H9 (cell line): ENCODE measurements at places on chromosomes 11 and 22.

GRCh38 chr11:46380340-46381047 lies 975 bp upstream of the MDK start:
- DNase-seq: peak; percentile 89

DNA sequence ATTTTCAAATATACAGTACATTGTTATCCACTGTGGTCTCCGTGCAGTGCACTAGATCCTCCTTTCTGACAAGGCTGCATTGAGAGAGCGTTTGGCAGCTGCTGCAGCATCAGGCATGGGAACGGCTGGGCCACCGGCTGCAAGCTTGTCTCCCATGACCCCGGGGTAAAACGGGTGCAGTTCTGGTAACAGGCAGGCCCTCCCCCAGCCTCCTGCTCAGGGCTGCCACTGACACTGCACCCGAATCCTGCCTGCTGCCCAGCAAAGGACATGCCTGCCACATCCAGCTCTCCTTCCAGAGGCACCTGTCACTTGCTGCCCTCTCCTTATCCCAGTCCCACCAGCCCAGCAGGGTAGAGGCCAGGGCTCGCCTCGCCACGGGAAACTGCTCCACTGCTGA lies 124.5 kb upstream of the TMEM45B start:
- no peak for DNase-seq

GRCh38 chr22:20940904-20941385 lies 23.7 kb downstream of the CRKL start:
- DNase-seq: no peak

GRCh38 chr11:108647387-108647700 lies 17.5 kb upstream of the DDX10 start:
- no peak for DNase-seq

GRCh38 chr11:15236559-15236958 lies 121.8 kb downstream of the INSC start:
- peak; percentile 30 for DNase-seq

DNA sequence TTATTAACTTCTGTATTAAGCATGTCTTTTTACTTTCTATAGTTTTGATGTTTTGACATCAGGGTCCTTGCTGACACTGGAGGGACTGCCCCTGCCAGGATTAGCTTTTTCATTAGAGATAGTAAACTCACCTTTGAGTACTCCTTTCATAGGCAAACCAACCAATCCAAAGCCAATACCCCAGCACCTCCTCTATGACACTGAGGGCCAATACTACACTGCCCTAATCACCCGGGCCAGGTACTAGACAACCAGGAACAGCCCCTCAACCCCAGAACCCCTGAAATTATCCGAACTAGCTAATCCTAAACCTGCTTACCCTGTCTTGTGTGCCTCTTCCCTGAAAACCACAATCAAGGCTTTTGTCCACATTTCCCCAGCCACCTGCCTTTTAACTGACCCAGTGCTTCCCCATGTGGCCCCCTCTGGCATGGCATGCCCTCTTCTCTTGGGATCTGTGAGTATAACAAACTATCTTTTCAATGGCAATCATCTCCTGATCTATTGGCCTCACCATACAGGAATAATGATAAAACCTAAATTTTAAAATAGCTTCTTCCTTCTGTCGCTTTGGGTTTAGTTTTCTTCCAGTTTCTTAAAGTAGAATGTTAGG lies 31.2 kb downstream of the RAB6A start:
- DNase-seq: peak; percentile 64

- DNase-seq: no peak
Measured at GRCh38 chr11:111402411-111402810, 23.3 kb upstream of the POU2AF1 start.

DNA sequence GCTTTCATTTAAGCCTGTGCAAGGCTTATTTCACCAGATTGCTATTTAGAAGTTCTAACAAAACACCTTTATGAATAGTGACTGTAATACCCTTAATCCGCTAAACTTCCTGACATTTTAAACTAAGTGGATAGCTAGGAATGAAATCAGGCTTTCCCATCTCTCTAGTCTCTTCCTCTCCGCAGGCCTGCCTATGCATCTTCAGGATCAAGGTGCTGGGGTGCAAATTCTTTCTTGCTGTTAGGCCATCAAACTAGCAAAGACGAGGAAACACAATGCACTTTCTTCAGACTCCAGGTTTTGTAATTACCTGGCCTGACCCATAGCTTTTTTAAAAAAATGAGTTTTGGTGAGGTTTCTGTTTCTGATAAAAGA lies 149.4 kb downstream of the DBX1 start:
- no peak for DNase-seq

DNA sequence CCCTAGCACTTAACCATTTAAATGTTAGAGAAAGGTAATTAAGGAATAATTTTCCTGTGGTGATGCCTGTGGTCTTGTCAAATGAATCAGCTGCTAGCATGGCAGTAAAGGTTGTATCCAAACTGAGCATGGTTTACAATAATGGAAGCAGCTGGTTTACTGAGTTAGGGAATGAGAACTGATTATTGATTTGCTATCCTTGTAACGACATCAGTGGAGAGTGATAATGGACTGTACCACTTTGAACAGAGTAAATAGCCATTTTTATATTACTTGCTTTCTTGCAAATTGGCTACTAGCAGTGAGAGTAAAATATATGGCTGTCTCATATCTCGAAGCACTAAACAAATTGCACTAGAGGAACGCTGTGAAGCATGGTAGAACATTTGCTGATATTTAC lies 589.0 kb upstream of the ANO5 start:
- DNase-seq: no peak

DNA sequence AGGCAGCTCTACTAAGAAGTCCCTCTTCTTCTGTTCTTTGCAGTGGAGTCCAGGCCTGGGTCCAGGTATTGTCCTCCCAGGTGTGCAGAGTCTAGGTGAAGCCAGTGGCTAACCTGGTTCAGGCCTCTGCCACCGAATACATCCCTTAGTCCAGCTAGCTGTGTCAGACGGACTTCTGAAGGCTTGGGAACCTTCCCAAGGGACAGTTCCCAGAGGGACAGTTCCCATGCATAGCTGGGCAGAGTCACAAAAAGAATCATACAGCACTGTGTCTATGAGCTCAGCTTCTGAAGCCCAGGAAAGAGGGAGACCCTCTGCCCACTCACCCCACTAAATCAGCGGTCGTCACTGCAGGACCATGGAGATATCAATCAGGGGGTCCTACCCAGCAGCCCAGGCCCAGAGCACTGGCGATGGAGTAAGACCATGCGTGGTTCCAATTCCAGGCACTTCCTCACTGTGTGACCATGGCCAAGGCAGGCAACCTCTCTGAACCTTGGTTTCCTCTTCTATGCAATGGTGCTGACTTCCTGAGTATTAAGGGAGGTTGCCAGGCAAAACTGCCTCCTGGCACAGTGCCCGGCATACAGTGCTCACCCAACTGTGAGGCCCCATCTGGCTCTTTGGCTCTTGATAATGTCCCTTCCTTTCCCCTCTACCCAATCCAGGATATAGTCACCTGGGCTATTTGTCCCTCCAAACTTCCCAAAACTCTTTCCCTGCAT lies 3.4 kb downstream of the MS4A10 start:
- no peak for DNase-seq

GRCh38 chr11:1337647-1338007 lies 28.2 kb upstream of the TOLLIP start:
- DNase-seq: no peak

DNA sequence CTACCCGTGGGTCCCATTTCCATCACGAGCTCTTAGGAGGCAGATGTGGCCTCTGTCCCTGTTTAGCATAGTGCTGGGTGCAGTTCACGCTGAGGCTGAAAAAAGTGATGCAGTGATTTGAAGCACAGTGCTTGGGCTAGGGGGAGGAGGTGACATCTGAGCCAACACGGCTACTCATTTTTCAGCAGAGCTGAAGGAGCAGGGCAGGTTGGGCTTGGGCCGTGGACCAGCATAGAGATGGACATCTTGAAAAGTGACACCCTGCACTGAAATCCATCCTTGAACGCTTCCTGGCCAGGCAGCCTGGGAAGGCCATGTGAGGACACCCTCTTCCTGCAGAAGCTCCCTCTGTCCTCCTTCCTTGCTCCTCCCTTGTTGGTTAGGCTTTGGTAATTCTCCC lies 66.4 kb downstream of the ADAMTS15 start:
- DNase-seq: no peak

- no peak for DNase-seq
Measured at GRCh38 chr11:28743061-28743550, 634.9 kb downstream of the METTL15 start.

DNA sequence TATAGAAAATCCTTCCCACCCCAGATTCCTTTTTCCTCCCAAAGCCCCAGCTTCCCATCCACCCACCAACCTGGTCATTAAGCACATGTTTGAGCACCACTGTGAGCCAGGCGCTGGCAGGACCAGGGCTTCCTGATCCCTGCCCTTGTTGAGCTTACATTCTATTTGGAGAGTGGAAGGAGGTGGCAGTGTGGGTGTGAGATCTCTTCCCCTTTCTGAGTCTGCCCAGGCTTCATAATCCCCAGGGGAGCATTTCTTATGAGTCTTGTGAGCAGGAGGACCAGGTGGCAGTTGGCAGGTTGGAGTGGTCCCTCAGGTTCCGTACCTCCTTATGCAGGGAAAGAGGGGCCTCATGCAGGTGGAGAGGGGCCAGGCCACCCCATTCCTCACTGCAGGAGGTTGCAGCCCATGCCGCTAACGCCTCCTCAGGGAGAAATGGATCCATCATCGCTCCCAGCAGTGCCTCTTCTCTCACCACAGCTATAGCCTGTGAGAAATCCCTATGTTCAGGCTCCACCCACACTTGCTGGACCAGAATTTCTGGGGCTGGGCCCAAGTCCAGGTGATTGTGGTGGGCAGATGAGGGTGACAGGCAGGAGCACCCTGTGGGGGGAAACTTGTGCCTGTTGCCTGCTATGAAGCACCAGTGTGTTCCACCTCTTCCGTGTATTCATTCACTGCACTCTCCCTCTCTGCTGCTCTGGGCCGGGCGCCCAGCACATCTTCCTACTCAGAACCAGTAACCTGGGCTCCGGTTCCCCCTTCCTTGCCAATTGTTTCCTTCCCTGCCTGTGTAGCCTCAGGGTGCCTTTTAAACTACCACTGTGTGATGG lies 23.5 kb downstream of the UBE2L3 start:
- no peak for DNase-seq

DNA sequence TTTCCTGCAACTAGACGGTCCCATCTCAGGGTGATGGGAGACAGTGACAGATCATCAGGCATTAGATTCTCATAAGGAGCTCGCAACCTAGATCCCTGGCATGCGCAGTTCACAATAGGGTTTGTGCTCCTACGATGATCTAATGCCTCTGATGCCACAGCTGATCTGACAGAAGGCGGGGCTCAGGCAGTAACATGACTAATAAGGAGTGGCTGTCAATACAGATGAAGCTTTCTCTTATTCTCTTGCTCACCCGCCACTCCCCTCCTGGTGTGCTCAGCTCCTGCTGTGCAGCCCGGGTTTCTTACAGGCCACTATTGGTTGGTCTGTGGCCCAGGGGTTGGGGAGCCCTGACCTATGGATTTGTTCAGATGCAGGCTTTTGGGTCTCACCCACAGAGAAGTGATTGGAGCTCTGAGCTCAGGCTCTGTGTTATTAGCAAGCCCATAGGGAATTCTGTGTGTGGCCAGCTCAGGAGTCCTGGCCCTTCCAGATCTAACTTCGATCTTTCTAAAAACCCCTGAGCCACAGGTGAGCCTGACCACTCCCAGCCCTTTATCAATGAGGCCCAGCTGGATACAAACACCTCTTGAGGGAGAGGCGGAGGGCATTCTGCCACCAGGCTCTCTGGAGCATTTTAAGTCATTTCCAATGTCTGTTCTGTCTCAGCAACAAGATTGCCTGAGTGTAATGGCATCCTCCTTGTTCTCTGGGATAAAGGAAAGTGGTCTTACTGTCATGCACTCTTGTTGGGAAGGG lies 351.8 kb downstream of the BUD13 start:
- DNase-seq: no peak

DNA sequence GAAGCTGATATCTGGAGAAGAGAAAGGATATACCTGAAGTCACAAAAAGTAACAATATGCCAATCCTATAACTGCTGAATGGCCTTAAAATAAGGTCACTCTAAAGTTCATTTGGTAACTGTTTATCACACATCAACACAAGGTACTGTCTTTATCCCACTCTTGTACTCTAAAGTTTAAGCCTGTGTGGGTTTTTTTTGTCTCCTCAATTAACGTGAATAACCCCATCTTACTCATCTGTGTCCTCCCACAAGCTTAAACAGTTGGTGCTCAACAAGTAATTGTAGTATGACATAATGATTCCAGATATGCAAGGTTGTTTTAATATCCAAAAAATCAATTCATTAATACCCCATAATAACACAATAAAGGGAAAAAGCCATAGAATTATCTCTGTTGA lies 42.1 kb downstream of the PAK1 start:
- no peak for DNase-seq

DNA sequence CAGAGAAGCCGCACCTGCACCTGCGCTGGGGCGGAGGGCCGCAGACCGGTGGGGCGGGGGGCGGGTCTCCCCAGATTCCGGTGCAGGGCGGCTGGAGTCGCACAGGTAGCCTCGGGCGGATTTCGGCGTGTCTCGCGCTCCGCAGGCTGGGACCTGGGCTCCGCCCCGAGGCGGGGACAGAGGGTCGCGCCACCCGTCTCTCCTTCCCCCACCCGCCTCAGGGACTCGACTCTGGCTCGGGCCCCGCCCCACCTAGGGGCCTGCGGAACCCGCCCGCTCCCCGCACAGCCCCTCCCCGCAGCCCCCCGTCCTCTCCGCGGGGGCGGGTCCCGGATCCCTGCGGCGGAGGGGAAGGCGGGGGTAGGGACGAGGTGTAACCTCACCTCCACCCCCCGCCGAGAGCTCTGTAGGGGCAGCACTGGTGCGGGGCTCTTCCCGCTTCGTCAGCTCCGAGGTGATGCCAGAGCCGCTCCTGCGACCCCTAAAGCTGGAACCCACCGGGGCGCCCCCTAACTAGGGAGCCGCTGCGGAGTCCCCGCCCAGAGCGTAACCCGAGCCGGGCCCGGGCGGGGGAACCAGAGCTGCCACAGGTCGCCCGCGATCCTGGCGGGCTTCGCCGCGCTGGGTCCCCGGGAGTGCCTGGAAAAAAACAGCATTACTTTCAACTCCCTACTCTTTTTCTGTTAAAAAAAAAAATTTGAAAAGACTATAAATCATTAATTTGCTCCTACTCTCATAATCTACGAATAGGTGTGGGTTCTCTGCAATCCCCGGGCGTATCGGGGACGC lies at the start of gene SLC29A2:
Gene SLC29A2, minus strand, starts transcription at position 134 of the 789 bp plus-strand sequence. CDS start 169 bp downstream, outside the sequence.
- DNase-seq: peak; percentile 98

GRCh38 chr11:64604458-64605243 lies 13.6 kb downstream of the SLC22A12 start:
- no peak for DNase-seq

DNA sequence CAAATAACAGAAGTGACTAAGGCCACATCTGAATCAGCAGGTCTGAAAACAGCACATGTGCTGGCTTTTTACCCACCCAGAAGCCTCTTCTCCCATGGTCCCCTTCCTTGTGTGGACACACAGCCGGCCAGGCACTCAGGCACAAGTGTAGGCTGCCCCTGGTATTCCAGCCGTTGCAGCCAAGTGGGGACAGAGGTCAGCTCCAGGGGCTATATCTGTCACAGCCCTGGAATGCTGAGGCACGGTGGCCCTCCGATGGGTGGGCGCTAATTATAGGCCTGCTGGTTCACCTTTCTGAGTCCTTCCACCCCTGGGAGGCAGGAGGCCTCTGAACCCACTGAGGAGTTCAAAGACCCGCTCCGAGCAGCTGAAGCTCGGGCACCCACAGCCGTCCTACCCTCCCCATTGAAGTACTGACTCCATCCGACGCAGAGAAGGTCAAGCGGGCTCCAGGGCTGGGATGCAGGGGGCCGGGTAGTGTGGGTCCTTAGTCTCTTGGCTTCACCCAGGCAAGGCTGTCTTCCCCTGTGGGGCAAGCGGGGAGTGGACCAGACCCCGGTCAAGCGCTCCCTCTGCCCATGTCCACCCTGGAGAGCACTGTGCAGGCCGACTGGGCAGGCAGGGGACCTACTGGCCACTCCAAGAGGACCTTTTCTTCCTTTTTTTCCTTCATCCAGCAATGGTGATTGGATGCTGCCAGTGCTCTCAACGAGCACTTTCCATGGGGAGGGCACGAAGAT lies 14.3 kb downstream of the FGF3 start:
- no peak for DNase-seq
